ENCODE measurements at places on chromosomes 3 and 15.

DNA sequence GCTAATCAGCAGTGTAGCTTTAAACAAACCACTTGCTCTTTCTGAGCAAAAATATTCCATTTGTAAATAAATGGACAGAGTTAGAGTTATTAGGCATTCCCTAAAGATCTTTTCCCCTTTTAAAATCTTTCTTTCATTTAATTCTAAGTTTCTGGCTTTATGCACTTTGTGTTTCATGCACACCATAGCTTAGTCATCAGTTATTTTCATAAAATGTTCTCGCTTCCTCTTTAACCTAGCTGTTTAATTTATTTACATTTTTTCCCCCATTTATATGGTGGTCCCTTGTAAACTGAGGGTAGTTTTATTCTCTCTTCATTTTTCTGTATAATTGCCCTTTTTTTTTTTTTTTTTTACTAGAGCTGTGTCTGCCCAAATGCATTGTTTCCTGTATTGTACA lies 315.0 kb upstream of the LRRFIP2 start:
- DNase-seq: no peak

DNA sequence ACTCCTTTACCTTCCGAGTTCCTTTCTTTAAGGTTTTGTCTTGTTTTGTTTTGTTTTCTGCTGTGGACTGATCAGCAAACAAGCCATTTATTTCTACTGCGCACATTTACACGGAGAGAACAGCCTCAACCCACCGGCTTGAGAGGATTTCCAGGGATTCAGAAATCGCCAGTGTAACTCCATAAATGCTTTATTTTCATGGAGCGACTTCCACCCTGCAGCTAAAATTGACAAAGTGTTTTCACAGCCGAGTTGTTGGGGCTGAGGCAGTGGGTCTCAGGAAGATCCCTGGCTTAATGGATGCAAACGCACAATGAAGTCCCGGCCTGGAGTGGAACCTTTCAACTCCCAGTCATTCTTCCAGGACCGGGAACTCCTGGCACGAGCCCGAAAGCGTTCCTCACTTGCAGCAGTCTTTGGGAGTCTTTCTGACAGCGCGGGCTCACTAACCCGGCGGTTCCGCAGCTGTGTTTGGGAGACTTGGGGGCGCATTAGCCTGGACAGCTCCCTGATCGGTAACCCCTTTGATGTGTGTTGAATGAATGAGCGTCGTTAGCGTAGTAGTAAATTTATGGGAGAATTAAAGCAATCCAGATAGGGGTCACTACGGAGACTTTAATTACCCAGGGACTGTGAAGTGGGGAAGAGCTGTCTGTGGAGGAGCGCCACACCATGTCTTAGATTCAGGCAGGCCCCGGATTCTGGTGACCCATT lies 785 bp upstream of the MYRIP start:
- peak; percentile 5 for DNase-seq

- no peak for DNase-seq
Observed at GRCh38 chr3:84066915-84067314, 891.9 kb upstream of the CADM2 start.

DNA sequence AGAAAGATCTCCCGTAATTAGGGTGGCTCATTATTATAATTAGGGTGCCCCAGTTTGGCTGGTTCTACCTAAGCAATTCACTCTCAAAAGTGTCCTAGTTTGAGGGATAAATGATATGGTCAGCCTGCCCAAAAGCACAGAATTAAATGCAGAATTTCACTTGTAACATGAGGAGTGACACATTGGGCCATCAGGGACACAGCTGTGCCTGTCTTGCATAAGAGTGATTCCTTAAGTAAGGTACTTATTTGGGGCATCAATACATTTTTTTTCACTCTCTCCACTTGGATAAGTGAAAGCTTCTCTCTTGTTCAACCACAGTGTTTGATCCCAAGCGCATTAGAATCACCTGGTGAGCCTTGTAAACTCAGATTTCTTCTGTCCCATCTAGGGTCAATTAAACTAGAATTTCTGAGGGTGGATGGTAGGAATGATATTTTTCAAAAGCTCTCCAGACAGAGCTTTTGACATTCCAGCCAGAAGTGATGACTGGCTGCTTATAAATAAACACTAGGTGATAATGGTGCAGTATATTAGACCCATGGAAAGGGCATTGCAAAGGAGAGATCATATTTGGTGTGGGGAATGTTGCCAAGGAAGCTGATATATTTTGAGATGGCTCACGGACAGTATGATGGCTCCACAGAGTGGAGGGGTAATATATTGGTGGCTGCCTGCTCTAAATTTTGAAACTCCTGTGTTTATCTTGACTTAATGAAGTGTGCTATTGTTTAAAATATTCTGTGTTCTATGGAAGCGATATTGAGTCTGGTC lies 458.1 kb upstream of the RASGRP1 start:
- no peak for DNase-seq

DNA sequence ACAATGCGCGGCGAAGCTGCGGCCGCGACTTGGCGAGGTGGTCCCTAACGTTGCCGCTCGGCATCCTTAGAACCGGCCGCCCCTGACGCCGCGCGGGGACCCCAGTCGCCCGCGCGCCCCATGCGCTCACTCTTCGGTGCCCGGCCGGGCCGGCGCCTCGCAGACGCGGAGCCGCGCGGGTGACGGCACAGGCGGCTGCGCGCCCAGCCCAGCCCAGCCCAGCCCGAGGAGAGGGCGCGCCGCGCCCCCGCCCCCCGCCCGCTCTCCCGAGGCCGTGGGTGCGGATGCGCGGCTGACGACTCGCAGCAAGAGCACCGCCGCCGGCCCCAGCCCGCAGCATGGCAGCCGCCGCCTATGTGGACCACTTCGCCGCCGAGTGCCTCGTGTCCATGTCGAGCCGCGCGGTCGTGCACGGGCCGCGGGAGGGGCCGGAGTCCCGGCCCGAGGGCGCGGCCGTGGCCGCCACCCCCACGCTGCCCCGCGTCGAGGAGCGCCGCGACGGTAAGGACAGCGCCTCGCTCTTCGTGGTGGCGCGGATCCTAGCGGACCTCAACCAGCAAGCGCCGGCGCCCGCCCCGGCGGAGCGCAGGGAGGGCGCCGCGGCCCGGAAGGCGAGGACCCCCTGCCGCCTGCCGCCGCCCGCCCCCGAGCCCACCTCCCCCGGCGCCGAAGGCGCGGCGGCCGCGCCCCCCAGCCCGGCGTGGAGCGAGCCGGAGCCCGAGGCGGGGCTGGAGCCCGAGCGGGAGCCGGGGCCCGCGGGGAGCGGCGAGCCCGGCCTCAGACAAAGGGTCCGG lies 437 bp downstream of the KLF13 start:
- no peak for DNase-seq

- no peak for DNase-seq
Observed at GRCh38 chr3:117660941-117661817, 951.6 kb downstream of the TUSC7 start.

Data from LoVo (cell line).